ENCODE measurements at places on chromosomes 7 and 10.

- no peak for DNase-seq
Measured at GRCh38 chr10:1625079-1625478, 112.2 kb downstream of the ADARB2 start.

- DNase-seq = no peak
Measured at GRCh38 chr10:97650726-97651125, 10.3 kb downstream of the PI4K2A start.

DNA sequence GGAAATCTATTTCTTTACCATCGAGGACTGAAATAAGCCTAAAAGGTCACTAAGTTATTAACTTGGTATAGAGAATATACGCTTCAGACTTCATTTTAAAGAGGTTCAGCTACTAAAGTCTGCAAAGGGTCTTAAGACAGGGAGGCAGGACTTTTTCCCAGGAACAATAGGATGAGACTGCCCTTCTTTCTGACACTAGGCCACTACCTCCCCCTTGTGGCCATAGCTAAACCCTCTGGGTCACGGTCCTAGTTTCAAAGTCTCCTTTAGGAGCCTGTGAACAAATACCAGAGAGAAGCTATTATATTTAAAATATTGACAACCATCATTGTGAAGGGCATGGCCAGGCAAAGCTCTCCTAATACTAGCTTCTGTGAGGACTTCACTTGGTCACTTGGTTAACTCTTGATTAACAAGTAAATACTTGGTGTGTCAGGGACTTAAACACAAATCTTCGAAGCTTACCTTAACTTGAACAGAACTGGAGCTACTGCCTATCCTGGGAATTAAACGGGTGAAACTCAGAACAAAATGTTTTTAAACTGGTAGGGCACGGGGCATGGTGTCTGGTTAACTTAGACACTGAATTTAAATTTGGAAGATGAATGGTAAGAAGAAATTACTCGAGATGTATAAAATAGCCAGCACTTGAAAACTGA lies 75.6 kb downstream of the CCDC6 start:
- DNase-seq = peak; percentile 40

DNA sequence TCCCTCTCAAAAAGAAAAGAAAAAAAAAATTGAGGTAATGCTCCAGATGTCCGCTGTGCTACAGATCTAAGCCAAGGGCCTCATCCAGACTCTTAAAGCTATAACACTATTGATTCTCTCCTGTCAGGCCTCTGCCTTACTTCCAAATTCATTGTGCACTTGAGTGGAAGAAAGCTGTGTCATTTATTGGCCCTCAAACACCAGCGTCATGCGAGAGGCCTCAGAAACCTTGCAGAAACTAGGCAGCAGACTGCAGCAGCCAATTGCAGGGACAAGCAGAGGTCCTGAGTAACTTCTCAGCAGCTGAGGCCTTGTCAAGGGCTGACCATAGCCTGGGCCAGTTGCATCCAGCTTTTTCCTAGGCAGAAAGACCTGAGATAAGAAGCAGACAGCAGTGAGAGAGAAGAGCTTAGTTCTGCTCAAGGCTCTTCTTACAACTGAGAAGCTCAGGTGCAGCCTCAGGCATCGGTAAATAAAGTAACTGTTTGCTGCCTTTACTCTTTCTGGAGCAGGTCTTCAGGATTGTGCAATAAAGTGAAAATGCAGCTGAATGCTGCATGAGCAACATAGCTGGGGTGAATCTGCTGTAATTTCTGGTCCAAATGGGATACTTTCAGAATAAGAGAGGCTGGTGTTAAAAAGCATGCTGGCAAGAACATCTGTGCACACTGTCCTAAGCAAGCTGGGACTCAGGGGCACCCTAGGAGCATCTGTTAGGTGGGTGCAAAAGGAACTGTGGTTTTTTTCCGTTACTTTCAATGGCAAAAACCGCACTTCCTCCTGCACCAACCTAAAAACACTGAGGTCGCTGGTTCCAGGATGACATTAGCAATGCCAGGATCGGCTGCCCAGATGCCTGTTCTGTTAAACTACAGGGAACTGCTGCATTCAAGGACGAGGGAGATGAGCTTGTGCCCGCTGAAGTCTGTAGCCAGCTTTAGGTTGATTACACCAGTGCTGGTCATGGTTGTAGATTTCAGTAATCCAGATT lies 181.8 kb upstream of the PFKP start:
- no peak for DNase-seq

GRCh38 chr7:65980478-65981250 lies 1.3 kb downstream of the GUSB start:
- no peak for DNase-seq

GRCh38 chr7:107105591-107106245 lies 61.2 kb downstream of the PRKAR2B start:
- DNase-seq = no peak

- DNase-seq = no peak
Measured at GRCh38 chr10:102313221-102313896, 68.0 kb downstream of the GBF1 start.

- no peak for DNase-seq
Measured at GRCh38 chr7:95599069-95599468, 2.8 kb upstream of the PDK4 start.

DNA sequence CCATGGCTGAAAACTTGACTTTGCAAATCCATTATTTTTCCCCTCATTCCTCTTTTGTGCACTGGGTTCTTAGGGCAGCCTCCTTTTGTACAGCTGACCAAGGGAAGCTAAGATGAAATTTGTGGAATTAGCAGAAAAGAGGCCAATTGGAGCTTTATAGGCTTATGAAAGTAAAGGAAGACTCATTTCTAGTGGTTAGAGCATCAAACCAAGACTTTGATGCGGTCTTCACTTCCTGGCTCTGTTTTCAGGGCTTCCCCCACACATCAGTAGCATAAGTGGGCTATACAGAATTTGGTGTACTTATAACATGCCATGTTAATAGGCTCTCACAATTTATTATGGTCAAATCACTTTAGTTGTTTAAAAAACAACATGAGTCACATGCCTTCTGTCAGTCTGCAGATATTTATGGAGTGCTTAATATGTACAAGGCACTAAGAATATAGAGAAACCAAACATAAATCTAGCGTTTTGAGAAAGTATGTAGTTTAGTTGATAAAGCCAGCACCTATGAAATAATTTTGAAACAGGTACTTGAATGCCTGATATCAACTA lies 5.7 kb downstream of the AUTS2 start:
- DNase-seq = no peak

DNA sequence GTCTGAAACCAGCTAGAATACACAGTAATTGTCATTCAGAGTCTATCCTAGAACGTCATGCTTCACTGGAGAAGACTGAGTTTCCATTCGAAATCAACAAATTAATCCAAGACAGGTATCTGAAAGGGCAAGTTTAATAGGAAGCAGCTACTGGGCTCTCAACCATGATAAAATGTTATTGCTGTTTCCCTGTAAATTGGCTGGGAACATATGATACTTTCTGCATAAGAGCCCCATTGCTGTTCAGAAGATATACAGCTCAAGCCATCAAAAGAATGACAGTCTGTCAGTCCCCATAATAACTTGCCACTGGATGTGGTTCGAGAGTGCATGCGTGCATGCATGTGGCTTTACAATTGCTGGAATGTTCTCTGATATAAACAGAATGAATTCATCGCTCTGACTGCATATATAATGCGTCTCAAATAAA lies 129.0 kb downstream of the HIBADH start:
- DNase-seq = no peak

DNA sequence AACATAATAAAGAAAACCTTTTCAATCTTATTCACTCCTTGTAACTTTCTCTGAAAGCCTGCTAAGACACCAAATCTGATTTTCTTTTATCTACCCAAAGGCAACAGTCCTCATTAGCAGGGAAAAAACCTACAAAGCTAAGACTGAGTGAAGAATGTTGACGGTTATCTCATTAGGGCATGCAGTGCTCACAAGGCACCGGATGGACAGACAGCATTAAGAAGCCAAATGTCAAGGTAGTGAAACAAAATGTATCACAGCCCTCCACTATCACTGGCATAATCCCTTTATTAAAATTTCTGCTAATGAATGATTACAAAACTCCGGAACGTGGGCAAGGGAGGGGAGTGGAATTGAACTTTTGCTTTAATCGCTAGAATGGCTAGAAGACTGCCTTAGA lies 442.8 kb downstream of the NEBL start:
- DNase-seq = no peak

DNA sequence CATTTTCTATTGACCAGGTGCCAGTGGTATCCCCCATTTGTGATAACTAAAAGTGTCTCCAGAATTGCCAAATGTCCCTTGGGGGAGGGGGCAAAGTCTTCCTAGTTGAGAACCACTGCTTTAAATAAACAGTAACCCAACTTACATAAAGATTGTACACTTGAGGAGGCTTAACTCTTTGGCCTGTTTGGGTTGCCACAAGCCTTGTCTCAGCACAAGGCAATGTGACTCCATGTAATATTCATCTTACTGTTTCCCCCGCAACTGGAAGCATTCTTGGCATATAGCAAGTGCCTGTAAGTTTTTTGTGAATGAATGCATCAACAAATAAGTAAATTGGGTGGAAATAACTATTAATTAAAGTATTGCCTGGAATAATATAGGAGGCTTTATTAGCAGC lies 108.3 kb downstream of the ANK3 start:
- no peak for DNase-seq

DNA sequence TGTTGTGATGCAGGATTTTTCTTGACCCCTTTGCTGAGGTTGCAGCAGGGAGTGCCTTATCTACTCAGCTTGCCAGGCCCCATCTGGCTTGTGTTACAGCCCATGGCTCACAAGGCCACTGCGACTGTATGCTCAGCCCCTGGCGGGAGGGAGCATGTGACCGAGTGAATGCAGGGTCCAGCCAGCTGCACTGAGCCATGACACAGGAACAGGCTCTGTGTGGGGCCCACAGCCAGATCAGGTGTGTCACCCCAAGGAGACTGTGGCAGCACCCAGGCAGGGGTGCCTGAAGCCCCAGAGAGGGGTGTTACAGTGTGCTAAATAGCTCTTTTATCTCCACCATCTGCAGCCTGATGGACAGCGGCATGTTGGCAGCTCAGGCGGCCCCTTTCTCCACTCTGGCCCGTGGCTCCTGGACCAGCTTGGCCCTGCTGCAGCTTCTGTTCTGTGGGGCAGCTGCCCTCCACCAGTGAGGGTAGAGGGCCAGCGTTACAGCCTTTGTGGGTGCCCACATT lies 2.6 kb upstream of the PCBD1 start:
- no peak for DNase-seq

GRCh38 chr7:38929460-38930171 lies 20.6 kb upstream of the VPS41 start:
- DNase-seq = no peak

- no peak for DNase-seq
Measured at GRCh38 chr10:122234416-122234815, 36.7 kb upstream of the BTBD16 start.

GRCh38 chr10:127407551-127407950 lies 141.6 kb upstream of the NPS start:
- DNase-seq = no peak

- DNase-seq = no peak
Measured at GRCh38 chr10:15313843-15314242, 57.2 kb downstream of the FAM171A1 start.

GRCh38 chr7:97868788-97869187 lies 3.4 kb downstream of the ASNS start:
- DNase-seq = no peak

GRCh38 chr10:48282829-48283228 lies 8.3 kb upstream of the FRMPD2 start:
- DNase-seq = no peak

- no peak for DNase-seq
Measured at GRCh38 chr7:41029072-41029499, 673.8 kb downstream of the INHBA start.

- DNase-seq = no peak
Measured at GRCh38 chr7:96380111-96380512, 58.2 kb upstream of the SLC25A13 start.

DNA sequence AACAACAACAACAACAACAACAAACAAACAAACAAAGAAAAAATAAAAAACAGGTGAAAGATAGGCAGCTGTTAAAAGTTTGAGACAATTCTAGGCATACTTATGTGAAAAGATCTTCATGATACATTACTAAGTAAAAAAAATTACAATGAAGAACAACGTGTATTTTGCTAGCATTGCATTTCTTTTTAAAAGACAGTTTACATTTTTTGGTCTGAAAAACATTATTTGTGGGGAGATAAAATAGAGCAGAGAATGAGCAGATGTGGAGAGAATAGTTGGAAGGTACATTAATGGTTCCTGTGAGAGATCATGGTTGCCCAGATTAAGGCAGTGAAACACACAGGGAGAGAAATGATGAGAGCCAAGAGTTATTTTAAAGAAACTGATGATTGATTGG lies 210.2 kb upstream of the MKLN1 start:
- DNase-seq = no peak

- DNase-seq = no peak
Measured at GRCh38 chr7:97982647-97983046, 7.3 kb downstream of the OCM2 start.

- no peak for DNase-seq
Measured at GRCh38 chr10:84202349-84202748, 8.0 kb downstream of the CDHR1 start.

GRCh38 chr7:92763636-92764423 lies 72.5 kb downstream of the CDK6 start:
- DNase-seq = no peak

DNA sequence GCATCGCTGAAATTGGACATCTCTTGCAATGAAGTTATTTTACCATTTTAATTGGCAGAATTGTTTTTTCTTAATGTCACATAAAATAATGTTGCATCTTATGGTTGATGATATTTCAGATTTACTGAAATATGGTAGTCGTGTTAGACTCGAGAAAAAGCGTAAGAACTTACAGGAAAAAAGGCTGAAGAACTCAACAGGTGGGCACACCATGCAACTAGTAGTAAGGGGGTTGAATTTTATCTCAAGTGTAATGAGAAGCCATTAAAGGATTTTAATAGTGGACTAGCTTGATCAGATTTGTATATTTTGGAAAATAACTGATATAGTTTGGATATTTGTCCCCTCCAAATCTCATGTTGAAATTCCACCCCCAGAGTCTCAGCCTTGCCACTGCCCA lies 41.1 kb downstream of the MSRB2 start:
- no peak for DNase-seq

GRCh38 chr10:5840314-5841307 lies 27.4 kb upstream of the GDI2 start:
- no peak for DNase-seq

DNA sequence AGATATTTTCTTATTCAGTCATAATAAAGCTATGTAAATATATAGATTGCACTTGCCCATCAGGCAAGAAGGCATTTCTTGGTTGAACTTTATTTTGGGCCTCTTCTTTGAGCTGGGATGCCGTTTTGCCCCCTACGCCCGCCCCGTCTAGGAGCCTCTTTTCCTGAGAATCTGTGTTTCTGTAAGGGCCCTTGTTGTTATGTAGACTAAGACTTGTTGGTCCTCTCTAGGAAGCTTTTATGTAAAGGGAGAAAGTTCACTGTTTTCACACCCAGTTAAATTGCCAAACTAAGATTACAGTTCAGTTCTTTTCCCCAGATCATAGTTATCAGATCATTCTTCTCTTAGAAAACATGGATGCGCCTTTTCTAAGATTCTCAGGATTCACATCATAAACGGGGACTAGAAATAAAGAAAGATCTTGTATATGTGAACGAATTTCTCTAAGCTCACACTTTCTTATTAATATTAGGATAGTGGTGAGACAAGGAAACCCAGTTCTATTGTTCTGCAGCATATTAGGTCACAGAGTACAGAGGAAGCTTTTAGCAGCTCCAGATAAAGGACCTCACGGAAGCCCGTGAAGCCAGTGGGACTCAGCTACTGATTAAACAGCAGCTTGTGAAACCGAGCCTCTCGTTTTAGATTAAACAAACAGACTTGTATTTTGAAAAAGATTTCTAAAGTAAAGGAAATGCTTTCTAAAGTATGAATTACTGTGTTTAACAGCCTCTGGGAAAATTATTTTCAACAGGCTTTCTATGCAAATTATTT lies 3.8 kb downstream of the LMTK2 start:
- no peak for DNase-seq
